Activated CD4-positive, CD25-positive, alpha-beta regulatory T cell treated with anti-CD3 and anti-CD28 coated beads, Interleukin-2, amount 50 U/mL, for 16 hours (primary cell): ENCODE measurements at places on chromosomes 6 and 20.
A peak's percentile ranks its signal among the peaks of the same experiment; 100 is the strongest.

DNA sequence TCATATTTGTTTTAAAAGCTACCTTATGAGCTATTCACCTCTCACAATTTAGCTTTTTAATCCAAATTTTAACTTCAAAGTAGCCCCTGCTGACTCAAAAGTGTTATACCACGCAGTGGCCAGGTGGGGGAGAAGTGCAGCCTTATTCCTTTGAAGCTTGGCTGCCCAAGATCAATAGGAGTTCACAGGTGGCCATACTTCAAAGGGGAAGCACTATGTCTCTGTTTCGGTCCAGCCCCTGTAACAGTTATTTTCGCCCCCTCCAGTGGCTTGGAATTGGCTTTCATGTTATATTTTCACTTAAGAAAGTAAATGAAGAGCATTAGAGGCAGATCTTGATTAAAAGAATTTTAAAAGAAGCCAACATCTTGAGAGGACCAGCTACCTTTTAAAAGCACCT lies 608.4 kb downstream of the EPHA7 start:
- no peak for DNase-seq

GRCh38 chr6:80543598-80544222 lies 437.2 kb downstream of the BCKDHB start:
- DNase-seq: no peak

GRCh38 chr6:97292671-97293070 lies 9.7 kb upstream of the MMS22L start:
- DNase-seq: no peak

DNA sequence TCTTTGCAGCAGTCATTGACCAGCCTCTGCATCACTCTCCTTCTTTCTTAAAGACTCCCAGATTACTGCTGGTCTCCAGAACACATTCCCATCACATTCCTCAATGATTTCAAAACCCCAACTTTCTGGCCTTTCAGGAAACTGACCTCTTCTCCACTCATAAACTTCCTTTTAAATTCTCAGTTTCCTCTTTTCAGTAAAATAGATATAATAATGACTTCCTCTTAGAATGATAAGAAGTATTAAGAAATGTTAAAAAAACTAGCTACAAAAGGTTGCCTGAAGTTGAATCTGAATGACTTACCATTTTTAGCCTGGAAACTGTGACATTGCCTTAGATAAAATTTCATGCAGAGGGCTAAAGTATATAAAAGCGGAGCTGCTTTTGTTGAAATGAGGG lies 239.3 kb downstream of the OGFRL1 start:
- DNase-seq: no peak

DNA sequence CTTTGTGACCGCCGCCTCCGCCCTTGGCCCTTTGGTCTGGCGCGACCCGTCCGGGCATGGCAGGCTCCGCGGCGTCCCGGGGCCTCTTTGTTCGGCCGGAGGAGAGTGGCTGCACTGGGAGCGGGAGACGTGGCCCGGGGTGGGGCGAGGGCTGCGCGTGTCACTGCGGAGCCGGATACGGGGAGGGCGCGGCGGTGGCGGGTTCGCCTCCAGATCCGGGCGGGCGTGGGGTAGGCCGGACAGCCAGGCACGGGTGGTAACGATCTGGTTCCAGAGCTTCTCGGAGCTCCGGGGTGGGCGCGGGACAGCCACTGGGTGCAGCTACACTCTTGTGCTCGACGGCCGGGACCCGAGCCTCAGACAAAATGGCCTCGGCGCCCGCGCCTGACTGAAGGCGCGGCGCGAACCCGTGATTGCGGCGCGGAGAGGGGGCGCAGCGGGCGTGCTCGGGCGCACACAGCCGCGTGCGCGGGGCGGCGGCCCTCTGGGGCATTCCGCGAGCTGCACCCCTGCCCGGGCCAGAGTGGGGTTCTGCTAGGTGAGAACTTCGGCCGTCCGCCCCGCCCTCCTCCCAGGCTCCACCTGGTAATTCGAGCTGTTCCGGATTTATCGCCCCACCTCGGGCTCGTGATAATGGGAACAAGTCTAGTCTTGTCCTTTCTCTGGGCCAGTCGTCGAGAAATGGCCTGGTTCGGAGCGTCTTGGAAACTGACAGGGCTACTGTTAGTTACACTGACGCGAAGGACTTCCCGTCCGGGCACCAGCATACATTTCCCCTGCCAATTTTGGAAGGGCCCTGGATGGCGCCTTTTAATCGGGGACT lies 1.0 kb downstream of the LOC128125822 start:
- DNase-seq: peak; percentile 37

GRCh38 chr6:108556250-108556649 lies 4.5 kb upstream of the FOXO3 start:
- no peak for DNase-seq

GRCh38 chr6:11258260-11259237 lies 26.1 kb upstream of the NEDD9 start:
- no peak for DNase-seq

GRCh38 chr6:127475823-127476176 lies 16.6 kb upstream of the KIAA0408 start:
- DNase-seq: no peak

DNA sequence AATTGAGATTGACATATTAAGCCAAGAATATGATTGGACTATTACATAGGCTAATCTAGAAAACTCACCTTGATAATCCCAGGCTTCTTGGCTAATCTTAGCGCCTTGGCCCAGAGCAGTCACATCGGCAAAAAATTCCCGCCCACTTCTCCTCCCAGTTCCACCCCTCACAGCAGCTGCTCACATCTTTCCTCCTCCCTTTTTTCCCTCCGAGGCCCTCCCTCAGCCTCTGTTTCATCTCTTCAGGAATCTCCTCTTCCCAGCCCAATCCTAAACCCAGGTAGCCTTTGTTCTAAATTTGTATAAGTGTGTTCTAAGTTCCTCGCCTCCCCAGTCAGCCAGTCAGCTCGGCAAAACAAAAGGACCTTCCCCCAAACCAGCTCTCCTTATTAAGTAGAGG lies 184.3 kb downstream of the PRKN start:
- DNase-seq: no peak

DNA sequence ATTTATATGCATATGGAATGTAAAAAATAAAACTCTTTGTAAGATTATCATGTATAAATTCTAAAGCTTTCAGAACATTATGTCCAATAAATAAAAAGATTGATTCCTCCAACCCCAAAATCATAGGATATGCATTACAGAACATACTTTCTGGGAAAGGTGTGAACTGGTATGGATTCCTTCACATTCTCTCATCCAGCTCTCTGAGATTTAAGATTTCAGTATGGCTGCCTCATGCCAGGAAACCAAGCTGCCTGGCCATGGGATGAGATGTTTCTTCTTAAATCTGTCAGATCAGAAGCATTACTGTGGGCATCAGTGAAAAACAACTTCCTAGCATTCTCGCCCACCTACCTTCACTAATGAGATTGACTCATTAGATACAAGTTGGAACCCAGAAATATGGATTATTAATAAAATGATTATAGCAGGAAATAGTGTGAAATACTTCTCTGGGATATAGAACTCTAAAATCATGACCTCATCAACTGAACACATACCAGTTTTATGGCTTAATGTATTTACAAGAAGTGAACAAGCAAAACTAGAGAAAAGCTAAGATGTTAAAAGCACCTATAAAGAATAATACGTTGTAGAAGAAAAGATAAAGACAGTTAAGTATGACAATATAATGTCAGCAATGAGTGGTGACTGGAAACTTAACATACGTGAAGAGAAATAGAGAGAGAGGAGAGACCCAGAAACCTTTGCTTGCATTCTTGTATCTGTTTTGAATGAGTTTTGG lies 171.6 kb upstream of the PHACTR1 start:
- no peak for DNase-seq

DNA sequence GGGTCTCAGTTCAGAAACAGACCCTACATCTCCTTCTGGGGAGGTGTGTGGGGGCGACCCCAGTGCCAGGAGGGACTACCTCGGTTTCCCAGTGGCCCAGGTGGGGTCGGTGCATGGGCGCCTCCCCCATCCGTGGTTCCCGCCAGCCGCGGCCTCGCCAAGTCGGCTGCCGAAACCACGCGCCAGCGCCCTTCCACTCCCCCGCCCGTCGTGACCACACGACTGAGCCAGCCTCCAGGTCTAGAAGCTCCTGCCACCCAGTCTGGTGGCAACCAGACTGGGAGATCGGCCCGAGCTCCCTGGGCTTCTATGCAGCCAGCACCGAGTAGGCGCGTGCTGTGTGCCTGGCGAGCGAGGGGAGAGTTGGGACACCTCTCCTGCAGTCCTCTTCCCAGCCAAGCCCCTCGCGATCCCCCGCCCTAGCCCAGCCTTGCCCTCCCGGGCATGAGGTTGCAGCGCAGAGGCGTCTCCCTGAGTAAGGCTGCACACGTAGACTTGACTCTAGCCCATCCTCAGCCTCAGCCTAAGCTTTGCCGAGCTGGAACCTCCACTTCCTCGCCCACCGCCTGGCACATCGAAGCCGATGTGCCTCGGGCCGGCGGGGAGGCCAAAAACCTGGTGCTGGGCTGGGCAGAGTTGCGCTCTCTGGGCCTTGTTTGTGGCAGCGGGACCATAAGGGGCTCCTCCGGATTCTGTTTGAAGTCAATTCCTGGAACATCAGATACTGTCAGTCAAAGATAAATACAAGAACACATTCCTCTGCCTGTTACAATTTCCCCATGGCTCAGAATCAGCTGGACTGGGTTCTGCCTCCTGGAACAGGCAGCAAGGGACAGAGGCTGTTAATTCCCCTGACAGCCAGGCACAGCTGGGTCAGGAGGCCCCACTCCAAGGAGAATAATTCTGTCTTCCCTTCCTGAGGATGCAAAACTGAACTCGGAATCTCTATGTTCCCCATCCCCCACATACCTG lies 1.5 kb upstream of the CPNE5 start:
- no peak for DNase-seq

- DNase-seq: no peak
Observed at GRCh38 chr6:158184608-158185007, 16.5 kb downstream of the GTF2H5 start.

DNA sequence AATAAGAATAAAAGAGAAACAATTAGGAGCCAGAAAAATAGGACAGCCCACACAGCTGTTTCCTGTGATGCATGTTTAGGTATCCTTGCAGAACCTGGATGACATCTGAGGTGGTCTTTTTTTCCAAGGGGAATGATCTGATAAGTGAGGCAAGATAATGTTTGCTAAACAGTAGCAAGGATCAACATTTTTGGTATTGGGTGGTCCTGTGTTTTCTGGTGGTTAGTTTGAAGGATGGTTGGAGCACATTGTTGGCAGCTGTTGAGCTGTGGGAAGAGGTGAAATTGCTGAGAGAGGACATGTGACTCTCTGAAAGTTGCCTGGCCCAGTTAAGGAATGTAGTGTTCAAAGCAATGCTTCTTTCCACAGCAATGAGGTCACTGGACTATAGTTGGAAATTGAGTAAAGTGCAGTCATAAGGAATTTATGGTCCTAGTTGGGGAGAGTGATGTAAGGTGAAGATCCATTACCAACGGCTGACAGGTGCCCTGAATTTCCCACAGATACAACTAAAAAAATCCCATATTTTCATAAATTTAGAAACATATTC lies 270.2 kb upstream of the IMPG1 start:
- no peak for DNase-seq

- DNase-seq: no peak
Observed at GRCh38 chr20:62967628-62968351, 15.3 kb downstream of the SLC17A9 start.

GRCh38 chr6:130466052-130466747 lies 100.4 kb downstream of the TMEM200A start:
- DNase-seq: no peak

DNA sequence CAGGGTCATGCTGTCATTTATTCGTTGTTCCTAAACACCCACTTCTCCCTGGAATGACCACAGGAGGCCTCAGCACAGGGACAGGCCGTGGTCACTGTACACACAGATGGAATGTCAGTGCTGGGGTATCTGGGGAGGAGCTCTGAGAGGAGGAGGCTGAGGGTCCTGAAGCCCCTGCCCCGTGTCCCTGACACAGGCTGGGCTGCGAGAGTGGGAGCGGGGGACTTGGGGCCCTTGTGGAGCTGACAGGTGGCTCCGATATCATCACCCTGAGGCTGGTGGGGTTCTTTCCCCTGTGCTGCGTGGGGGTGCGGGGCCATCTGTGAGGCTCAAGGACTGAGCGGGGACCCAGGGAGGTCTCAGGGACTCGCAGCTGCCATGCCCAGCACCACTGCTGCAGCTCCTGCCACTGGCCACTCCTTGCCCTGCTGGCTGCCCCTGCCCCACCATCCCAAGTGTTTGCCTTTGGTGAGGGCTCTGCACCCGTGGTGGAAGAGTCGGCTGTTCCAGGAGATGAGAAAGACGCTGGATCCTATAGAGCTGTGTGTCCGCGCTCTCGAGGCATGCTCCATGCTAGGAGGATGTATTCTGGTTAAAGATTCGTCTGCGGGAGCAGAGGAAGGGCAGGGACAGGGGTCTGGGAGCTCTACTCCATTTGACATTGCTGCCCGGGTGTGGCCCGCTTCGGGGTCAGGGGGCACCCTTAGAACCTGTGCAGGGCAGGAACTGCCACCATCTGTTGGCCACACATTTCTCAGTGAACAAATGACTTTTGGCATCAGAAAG lies 18.9 kb downstream of the NPEPL1 start:
- DNase-seq: no peak

DNA sequence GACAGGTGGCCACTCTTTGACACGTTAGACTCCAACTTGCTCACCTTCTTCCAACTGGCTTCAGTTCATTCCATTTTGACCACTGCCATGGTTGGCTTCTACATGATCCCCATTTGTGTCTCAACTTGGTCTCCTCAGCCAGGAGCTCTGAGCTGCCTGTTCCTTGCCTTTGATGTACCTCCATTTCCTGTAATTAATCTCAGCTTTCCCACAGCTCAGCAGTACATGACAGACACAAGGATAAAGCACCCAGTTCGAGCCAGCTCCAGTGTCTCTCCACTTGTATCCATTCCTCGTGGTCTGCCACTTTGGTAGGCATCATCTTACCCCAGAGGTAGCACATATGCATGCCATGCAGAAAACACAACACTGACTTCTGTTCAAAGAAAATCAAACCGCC lies 161.0 kb downstream of the TSHZ2 start:
- no peak for DNase-seq

DNA sequence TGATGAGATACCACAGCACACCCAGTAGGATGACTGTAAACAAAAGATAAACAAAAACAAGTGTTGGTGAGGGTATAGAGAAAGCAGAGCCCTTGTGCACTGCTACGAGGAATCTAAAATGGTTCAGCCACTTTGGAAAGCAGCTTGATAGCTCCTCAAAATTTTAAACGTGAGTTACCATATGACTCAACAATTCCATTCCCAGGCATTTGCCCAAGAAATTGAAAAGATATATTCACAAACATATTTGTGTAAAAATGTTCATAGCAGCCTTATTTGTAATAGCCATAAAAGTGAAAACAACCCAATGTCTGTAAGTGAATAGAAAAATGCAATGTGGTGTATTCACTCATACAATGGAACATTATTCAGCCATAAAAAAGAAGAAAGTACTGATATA lies 141.0 kb upstream of the BTBD3 start:
- no peak for DNase-seq

GRCh38 chr6:138103871-138104270 lies 3.3 kb downstream of the PERP start:
- DNase-seq: no peak

DNA sequence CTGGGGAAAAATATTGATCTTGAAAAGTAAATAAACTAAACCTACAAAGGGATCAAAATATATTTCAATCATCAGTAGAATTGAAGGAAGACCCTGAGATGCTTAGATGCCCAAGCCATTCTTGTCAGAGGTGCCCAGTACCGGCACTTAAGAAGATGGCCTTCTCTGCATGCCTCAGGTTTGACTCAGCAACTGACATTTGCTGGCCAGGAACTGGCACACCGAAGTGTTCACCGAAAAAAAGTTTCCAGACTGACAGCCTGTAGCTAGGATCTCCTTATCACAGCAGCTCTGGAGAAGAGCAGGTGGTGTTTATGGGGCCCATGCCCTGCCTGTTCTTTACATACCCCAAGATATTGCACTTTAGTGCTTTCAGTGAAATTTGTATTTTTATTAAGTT lies 203.2 kb downstream of the MOXD1 start:
- no peak for DNase-seq

GRCh38 chr20:63775096-63775978 lies 35.8 kb downstream of the SLC2A4RG start:
- DNase-seq: no peak
